ENCODE measurements at places on chromosomes 12 and 14. TPM values are rescaled to one million over a fixed set of nuclear protein-coding genes. Genes with fewer than 3 reads are reported as not detected.

- no peak overlapping the region for H3K4me3 ChIP-seq
- no peaks in the 10 kb centered on the region for H3K27me3 ChIP-seq
- H3K4me1 ChIP-seq, result no peaks in the 10 kb centered on the region
- no peak for DNase-seq
- H3K27ac ChIP-seq, result no peak overlapping the region
- no peaks in the 10 kb centered on the region for H3K36me3 ChIP-seq
Measured at GRCh38 chr12:49925433-49926204, 21.9 kb upstream of the FAIM2 start.

The CD4 gene
- 3.2 TPM for total RNA-seq

DNA sequence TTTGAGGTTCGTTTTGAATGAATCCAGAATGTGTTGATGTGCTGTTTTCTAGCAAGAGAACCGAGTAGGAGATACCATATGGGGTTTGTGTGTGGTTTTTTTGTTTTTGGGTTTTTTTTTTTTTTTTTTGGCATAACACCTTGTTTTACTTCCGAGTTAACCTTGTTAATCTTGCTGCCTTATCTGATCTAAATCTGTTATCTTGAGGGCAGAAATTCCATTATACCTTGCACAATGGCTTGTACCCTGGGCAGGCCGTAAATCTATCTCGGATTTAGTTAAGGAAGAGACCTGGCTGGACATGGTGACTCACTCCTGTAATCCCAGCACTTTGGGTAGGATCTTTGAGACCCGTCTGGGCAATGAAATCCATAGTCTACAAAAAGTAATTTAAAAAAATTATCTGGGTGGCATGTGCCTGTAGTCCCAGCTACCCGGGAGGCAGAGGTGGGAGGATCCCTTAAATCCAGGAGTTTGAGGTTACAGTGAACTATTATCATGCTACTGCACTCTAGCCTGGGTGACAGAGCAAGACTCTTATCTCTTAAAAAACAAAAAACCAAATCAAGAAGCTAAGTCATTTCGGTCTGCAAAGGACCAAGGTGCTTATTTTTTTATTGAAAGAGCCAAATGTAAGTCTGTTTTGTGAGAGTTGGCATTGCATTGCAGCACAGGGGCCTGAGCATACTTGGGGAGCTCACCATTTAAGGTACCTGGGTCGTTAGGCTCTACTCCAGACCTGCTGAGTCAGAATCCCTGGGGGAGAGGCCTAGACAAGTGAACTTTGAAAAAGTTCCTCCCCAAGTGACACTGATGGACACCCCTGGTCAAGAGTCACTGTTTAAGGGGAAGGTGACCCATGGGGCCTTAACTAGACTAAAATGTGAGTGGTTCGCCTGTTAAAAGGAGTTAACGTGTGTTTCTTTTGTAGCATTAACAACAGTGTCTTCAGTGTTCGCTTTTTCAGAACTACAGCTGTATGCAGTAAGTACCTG lies 6.7 kb downstream of the DLST start:
- no peak for DNase-seq
- peaks cover 49% of the 10 kb centered on the region for H3K4me1 ChIP-seq
- peaks cover 42% of the 10 kb centered on the region for H3K36me3 ChIP-seq
- H3K4me3 ChIP-seq, result no peak overlapping the region
- no peak overlapping the region for H3K27ac ChIP-seq

The DIO3 gene
- total RNA-seq, result not detected

- peak overlapping the region; percentile 99 for H3K27ac ChIP-seq
- peaks cover 25% of the 10 kb centered on the region for H3K4me1 ChIP-seq
- no peaks in the 10 kb centered on the region for H3K36me3 ChIP-seq
- H3K27me3 ChIP-seq, result no peaks in the 10 kb centered on the region
- DNase-seq, result no peak
Measured at GRCh38 chr12:22626406-22626805, 1.4 kb downstream of the ETNK1 start.
